Psoas muscle (tissue), 8 donors: ENCODE measurements at places on chromosomes 6 and 20. TPM values are rescaled to one million over a fixed set of nuclear protein-coding genes. Genes with fewer than 3 reads are reported as not detected.
A peak's percentile ranks its signal among the peaks of the same experiment; 100 is the strongest.

The CDS2 gene
- total RNA-seq, result 19.9 TPM

GRCh38 chr6:136550330-136551071 lies at the start of gene MAP7:
Gene MAP7, minus strand, starts transcription at chr6:136550422. Its CDS starts 14 bp downstream, at chr6:136550408.
- DNase-seq, result peak; percentile 51

- DNase-seq, result no peak
Measured at GRCh38 chr20:48795732-48796131, 32.1 kb downstream of the PREX1 start.

- no peak for DNase-seq
Measured at GRCh38 chr6:37442416-37443215, 9.6 kb downstream of the CMTR1 start.

The HTR1E gene
- not detected for total RNA-seq

GRCh38 chr20:57449398-57450354 lies 58.5 kb downstream of the RBM38 start:
- DNase-seq, result no peak

The MPIG6B gene
- total RNA-seq, result 0.30 TPM

The TCP11 gene
- not detected for total RNA-seq

The IL17A gene
- total RNA-seq, result not detected

The ETV7 gene
- not detected for total RNA-seq

The KHDC1L gene
- not detected for total RNA-seq

DNA sequence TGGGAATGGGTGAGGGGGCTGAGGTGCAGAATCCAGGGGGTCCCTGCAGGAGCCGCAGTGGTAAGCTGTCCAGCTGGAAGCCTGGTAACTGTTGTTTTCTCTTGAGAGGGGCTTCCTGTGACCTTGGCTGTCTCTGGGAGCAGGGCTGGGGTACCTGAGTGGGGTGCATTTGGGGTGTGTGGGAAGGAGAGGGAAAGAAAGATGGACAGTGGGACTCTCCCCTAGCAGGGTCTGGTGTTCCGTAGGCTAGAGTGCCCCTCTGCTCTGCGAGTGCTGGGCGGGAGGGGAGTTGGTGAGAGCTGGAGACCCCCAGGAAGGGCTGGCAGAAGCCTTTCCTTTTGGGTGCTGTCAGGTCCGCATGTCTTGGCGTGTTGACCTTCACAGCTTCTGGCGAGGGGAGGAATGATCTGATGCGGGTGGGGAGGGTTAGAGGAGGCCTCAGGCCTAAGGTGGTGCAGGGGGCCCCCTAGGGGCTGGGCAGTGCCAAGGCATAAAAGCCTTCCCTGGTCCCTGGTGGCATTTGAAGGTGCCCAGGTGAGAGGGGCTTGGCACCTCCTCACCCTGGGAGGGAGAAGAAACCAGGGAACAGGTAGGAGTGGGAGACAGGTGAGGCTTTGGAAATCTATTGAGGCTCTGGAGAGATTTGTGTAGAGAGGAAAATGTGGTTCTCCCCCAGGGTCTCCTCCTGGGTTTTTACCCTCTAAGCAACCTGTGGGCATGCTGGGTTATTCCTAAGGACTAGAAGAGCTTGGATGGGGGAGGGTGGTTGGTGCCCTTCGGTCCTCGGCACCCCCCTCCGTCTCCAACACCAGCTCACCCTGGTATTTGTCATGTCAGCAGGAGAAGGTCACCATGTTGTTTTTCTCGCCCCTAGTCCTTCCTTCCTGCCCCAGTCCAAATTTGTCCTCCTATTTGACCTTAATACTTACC lies 3.3 kb downstream of the VEGFA start:
- peak; percentile 87 for DNase-seq

The CPXM1 gene
- 0.27 TPM for total RNA-seq

DNA sequence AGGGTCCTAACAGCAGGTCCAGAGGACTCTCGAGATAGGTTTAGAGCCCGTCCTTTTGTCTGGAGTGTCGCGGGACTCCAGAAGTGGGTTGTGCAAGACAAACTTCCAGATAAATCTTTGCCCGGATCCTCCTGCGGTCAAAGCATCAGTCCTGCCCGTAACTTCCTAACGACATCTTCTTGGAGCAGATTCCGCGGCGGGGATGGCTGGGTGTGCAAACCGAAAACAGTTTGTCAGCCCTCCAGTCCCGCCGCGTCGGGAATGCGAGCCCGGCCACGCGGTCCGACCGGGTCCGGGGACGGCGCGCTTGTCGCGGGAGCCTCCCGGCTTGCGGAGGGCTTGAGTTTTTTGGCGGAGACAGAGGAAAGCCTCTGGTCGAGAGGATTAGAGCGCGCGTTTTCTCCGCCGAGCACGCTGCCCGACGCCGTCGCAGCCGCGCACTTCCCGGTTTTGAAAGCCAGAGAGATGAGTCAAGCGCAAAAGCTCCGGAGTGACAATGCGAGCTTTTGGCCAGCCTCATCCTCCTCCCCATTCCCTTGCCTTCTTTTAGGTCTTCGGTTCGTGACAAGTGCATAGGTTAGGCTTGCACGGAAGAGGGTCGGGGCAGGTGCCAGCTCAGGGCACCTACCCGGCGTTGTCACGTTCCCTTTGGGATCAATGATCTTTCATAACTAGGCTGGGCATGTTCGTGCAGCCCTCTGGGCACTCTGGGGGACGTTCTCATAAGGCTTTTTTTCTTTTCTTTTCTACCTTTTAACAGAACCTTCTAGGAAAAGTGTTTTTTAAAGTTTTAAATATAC lies 91.3 kb upstream of the PRDM1 start:
- DNase-seq, result peak; percentile 60

GRCh38 chr6:159061805-159062563 lies 17.2 kb upstream of the TAGAP start:
- no peak for DNase-seq

GRCh38 chr6:57198926-57199636 lies 23.0 kb downstream of the RAB23 start:
- DNase-seq, result no peak

DNA sequence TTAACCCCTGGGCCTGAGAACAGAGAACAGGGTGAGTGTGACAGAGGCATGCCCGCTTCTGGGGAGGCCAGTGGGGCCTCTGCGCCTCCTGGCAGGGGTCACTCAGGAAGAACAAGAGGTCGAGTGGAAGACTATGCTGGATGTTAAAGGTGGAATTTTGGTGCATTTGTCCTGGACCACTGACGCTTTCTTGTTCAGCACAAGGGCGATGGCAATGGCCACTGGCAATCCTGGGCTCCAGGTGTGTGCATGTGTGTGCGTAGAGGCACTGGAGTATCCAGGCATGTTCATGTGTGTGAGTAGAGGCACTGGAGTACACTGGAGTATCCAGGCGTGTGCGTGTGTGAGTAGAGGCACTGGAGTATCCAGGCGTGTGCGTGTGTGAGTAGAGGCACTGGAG lies 23.5 kb upstream of the NPBWR2 start:
- DNase-seq, result no peak

- DNase-seq, result no peak
Measured at GRCh38 chr6:74213995-74214394, 518.0 kb downstream of the CD109 start.

DNA sequence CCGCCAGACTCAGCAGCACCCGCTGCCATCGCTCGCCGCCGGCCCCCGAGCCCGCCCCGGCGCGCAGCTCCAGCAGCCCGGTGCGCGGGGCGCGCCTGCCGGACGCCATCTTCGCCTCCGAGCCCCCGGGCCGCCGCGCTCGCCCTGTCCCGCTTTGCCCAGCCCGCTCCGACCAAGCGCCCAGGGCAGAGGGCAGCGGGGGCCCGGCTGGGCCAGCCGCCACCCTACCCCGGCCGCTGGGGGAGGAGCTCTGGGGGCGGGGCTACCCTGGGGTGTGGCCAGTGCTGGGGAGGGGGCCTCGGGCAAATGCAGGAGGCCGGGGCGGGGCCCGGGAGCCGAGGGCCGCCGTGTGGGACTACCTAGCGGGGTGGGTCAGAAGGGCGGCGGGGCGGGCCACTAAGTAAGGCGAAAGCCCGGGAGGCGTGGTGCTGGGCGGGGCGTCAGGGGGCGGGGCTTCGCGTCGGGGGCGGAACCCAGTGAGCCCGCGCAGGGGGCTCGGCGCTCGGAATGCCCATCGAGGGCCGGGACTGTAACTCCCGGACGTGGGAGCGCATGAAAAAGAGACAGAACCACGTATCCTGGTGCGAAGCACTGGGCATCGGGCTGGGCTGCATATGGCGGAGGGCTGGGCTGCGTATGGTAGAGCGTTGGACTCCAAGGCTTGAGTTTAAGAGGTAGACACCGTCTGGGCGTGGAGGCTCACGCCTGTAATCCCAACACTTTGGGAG lies at the start of gene SNTA1:
Gene SNTA1 (minus strand): TSS at position 252 of the 728 bp plus-strand sequence. CDS start 143 bp downstream, at position 109.
- DNase-seq, result peak; percentile 94

The C20orf141 gene
- not detected for total RNA-seq

- DNase-seq, result no peak
Measured at GRCh38 chr6:16635810-16636602, 125.3 kb downstream of the ATXN1 start.

- DNase-seq, result no peak
Measured at GRCh38 chr20:59120491-59120890, 43.1 kb upstream of the ZNF831 start.

GRCh38 chr6:166862287-166862977 lies 93.9 kb downstream of the RNASET2 start:
- no peak for DNase-seq

DNA sequence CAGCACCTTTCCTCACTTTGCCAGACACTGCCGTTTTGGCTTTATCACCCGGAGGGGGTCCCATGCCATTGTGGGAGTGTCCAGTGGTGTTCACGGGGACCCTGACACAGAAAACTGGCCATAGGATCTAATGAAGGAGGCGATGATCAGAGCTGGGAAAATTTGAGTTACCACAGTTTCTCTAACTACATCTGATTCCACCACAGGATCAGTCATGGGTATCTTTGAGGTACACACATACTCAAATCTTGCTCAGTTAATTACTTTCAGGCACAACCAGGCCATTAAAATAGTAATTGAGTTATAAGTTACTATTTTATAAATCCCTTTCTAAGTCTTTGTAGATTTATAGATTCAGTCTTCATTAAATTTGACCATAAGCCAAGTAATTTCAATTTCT lies 215.1 kb downstream of the PRL start:
- DNase-seq, result no peak

DNA sequence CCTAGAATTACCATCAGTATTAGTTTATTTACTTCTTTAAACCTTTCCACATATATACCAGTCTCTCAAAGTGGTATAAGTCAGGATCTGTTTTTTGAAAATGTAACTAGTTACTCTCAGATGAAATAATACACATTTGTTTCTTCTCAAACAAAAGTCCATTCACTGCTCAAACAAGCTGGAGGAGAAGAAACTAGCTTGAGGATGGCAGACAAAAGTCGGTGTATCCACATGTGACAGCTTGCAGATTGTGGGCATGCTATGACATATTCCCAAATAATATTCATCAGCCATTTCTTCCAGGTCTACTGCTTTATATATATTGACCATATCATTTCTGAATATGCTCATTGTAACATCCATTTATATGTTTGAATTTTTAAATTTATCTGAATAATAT lies 197.4 kb upstream of the KCNQ5 start:
- no peak for DNase-seq

The RIPOR3 gene
- 4.2 TPM for total RNA-seq

DNA sequence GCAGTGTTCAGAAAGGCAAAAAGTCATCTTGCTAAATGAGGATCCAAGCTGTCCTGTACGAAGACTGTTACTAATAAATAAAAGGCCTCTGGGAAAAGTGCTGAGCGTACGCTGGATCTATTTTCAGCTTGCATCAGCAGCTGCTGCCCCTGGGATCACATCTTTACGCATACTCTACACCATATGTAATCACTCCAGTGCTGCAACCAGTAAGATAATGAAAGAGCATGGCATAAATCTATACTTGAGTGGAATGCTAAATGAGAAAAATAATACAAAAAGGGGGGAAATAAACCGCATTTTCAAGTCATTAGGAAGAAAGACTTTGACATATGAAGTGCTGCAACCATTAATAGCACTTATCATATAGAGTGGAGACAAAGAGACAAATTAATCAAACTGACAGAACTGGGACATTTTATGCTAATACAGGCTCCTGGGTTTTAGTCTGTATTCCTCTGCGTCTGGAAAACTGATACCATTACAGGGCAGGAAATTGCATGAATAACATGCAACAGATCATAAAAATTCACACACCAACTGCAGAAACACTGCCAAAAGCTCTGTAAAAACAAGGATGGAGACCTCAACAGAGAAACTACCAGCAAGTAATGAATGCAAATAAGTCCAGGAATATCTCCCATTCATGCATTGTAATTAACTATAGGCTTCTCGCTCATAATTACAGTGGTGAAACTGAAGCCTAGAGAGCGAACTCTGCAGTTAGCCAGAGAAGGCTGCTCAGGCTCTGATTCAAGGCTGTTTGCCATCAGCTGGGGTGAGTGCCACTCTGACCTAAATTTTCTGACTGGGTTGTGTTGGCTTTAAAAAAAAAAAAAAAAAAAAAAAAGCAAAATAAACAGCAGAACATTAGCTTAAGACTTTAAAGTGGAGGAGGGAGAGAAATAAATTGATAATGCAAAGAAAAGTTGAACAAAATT lies 83.8 kb downstream of the GJA10 start:
- peak; percentile 63 for DNase-seq

The GPR6 gene
- not detected for total RNA-seq

DNA sequence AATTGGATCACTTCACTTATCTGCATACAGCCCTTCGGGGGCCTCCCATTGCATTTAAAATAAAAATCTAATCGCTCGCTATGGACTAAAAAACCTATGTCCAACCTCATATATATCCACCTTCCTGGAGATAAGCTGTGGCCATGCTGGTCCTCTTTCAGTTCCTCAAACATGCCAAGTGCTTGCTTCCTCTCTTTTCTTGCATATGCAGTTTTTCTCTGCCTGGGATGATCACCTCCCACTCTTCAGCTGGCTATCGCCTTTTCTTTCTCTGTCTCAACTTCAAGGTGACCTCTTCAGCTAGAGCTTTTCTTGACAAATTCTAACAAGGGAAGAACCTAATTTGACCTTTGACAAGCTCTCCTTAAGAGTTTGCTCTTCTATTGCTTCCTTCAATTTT lies 5.6 kb upstream of the TFB1M start:
- no peak for DNase-seq

GRCh38 chr20:62479156-62479555 lies 3.4 kb upstream of the GATA5 start:
- DNase-seq, result no peak

The HLA-DMB gene
- 2.8 TPM for total RNA-seq

GRCh38 chr20:17374086-17374485 lies 147.2 kb downstream of the PCSK2 start:
- no peak for DNase-seq

GRCh38 chr20:56422076-56422823 lies 10.2 kb downstream of the CASS4 start:
- DNase-seq, result no peak

- DNase-seq, result peak; percentile 43
Measured at GRCh38 chr20:3785240-3786125, 1.1 kb downstream of the CENPB start.

DNA sequence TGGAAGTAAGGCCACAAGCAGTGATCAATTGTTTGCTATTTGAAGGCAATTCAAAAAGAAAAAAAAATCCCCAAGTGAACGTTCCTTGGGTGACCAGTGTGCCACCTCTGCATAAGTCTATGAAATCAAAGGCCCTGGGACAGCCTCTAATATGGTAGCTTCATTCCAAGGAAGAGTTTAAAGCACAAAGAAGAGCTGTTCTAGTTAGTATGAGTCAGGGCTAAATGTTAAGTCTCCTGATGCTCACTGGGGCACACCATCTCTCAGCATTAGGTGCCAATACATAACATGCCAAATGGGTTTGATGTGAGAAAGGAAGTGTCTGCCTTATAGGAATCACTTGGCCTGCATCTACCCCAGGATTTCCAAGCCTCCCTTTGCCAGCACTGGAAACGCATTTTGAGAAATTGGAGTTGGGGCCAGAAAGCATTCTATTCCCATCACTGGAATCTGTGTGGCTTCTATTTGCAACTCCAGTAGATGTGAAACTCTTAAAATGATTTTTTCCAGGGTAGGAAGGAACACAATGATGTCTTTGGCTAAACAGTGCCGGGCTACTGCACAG lies 13.0 kb downstream of the UNC5CL start:
- no peak for DNase-seq

- DNase-seq, result no peak
Measured at GRCh38 chr6:35224720-35225119, 11.0 kb downstream of the SCUBE3 start.
